ENCODE measurements at places on chromosomes 2 and 18.

DNA sequence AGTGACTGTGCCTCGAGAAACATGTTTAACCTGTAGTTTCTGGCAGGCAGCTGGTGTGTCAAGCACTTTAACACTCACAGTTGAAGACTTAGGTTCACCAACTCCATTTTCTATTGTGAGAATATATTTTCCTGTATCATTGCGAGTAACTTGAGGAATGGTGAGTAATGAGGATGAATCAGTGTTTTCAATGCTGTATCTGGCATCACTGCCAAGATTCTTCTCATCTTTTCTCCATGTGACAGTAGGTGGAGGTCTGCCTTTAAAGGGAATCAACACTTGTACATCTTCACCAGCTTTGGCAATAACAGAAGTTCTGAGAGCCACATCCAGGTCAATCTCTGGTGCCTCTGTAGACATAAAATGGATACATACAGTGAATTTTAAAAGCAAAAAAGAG, 72.8 kb downstream of the PLEKHA3 start:
- no peak for DNase-seq

- DNase-seq, result no peak
Measured at GRCh38 chr2:37104178-37104577, 19.9 kb downstream of the GPATCH11 start.

- DNase-seq, result no peak
Measured at GRCh38 chr2:161824226-161824625, 200.0 kb downstream of the SLC4A10 start.

DNA sequence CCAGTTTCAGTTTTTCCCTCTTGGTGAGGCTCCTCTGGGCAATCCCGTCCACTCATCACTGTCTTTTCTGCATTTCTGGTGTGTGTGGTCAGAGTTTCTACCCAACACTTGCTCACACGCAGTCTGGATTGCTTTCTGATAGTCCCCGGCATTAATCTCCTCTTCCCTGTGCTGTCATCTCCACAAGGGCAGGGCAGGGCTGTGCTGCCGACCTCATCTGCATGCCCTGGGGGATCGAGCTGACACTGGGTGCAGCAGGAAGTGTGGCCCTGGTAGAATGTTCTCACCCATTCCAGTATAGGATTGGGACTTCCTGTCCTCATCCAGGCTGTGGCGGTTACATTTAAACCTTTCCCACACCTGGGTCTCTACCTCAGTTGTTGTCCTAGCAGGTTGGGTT, 80.0 kb upstream of the FAM136A start:
- DNase-seq, result no peak

GRCh38 chr2:105081006-105081601, 43.2 kb downstream of the MRPS9 start:
- no peak for DNase-seq

GRCh38 chr2:43717322-43717721, 41.1 kb upstream of the C1GALT1C1L start:
- no peak for DNase-seq

- DNase-seq, result no peak
Measured at GRCh38 chr2:97656905-97657587, 6.8 kb downstream of the ACTR1B start.

GRCh38 chr2:158488442-158489216, 31.9 kb downstream of the PKP4 start:
- no peak for DNase-seq

GRCh38 chr2:24429197-24430074, 61.6 kb upstream of the NCOA1 start:
- no peak for DNase-seq

GRCh38 chr2:174330945-174331594, 3.7 kb upstream of the SP9 start:
- no peak for DNase-seq

DNA sequence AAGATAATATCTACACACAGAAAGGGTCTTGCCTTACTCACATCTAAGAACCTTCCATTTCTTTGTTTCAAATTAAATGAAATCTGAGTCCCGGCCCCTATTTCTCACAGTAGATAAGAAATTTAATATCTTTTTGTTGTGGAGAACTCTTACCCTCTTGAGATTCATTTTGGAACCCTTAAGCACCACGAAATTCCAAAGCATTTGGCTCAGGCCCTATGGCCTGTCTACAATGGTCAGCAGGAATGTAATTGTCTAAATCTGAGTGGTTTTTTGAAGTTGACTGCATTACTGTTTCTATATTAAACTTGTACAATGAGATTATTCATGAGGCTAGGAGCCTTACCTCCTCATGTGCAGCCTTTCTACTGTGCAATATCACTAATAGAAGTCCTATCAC, 723.3 kb downstream of the TSN start:
- DNase-seq, result no peak

DNA sequence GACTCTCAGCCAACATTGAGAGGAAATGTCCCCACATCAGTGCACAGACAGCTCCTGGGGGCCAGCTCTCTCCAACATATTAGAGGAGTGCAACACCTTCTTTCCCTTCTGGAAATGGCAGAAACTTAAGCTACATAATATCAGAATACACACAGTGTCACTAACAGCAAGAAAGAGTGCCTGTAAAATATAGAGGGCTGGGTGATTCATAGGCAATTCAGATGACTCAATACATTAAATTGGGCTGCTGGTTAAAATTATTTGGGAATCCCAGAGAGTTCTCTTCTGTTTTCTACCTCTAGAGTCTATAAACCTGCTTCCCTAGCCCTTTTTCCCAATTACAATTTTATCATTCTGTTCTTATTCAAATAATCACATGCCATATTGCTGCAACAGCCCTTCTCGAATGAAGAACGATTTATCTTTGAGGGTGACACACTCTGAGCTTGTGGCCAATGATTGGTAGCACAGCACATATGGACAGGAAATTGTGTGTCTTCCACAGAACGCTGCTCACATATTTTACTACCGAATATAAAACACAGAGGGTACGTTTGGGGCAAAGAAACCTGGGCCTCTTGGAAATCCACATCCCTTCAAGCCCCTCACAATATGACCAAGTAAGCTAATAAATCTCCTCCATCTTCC, 381.2 kb downstream of the MBD2 start:
- DNase-seq, result no peak

- DNase-seq, result no peak
Measured at GRCh38 chr2:200422532-200423261, 87.2 kb downstream of the KCTD18 start.

All from T-helper 9 cell (primary cell).